RPMI7951 (cell line): ENCODE measurements at places on chromosomes 4 and X. TPM values are rescaled to one million over a fixed set of nuclear protein-coding genes. Genes with fewer than 3 reads are reported as not detected.

The MAGEC1 gene
- total RNA-seq: under 0.01 and 0.10 TPM in 2 replicates

The DOK7 gene
- not detected in 2 replicates for total RNA-seq

The TCEAL5 gene
- not detected in 2 replicates for total RNA-seq

The CCDC120 gene
- total RNA-seq: 0.72 and 1.1 TPM in 2 replicates

The HSFX1 gene
- 0.20 and 0.36 TPM in 2 replicates for total RNA-seq

The PDGFRA gene
- 16.9 and 18.0 TPM in 2 replicates for total RNA-seq

The CT45A10 gene
- total RNA-seq: 0.29 and 0.72 TPM in 2 replicates

The RRH gene
- total RNA-seq: not detected in 2 replicates

The PRR32 gene
- total RNA-seq: not detected in 2 replicates

The FAM149A gene
- total RNA-seq: not detected in 2 replicates

The S100G gene
- total RNA-seq: not detected in 2 replicates

The PPID gene
- total RNA-seq: 38.8 and 51.1 TPM in 2 replicates

The SUPT20HL2 gene
- 0.24 TPM in 1 of 2 replicates, not detected in the other for total RNA-seq
